ENCODE measurements at places on chromosomes 3 and 15.

DNA sequence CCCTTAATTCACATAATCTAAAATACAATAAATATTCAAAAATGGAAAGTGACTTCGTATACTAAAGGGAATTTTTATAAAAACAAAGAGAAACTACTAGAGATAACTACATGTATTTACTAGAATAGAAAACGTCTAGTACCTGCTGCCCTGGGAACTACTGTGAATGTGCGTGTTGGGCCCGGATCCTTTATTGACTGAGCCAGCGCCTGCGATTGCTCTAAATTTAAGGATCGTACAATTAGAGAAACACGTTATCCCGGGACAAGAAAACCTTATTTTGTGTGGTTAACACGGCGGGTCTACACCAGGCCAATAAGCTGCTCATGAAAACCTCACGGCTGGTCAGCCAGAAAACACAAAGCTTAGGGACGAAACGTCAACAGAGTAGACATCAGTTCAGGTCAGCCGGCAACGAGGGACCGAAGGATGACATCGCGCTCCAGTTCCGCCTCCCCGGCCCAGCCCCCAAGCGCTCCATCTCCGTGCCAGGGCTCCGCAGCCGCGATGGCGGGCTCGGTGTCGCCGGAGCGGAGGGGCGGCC, 555 bp downstream of the TM2D3 start:
- DNase-seq, result no peak

DNA sequence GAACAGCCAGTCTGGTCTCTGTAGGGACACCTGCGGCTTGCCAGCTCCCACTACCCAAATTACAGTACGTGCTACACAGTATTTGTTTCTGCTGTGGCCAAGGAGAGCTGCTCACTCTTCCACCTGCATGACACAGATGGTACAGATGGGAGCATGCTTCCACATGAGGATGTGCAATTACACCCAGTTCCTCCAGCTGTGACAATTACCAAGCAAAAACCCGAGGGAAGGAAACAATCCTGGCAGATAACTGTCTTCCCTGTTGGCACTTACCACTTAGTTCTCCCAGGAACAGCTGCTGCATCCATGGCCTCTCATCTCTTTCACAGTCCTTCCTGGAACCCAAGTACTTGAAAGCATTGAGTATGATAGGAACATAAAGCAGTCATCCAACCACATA, 34.4 kb downstream of the DET1 start:
- no peak for DNase-seq

DNA sequence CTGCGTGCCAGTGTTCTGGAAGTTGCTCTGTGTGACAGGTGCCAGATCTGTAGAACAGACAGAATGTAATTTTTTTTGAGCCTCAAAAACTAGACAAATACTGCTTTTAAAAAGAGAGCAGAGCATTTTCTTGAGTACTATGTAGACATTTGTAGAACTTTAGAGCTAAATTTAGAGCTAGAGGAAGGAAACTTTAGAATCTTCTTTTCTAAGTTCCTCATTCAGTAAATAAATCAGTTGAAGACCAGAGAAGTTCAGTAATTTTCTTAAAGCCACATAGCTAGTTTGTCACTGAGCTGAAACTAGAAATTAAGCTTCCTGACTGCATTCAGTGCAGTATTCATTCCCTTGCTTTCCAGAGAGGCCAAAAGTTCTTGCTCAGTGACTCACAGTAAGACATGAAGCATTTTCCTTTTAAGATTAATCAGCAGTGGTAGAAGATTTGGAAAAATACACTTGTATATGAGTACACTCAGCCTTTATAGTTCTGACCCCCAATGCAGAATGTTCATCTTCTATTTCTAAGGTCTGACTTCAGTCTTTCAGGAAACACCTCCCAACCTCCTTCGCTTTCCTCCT, 83.6 kb upstream of the TSEN2 start:
- DNase-seq, result no peak

DNA sequence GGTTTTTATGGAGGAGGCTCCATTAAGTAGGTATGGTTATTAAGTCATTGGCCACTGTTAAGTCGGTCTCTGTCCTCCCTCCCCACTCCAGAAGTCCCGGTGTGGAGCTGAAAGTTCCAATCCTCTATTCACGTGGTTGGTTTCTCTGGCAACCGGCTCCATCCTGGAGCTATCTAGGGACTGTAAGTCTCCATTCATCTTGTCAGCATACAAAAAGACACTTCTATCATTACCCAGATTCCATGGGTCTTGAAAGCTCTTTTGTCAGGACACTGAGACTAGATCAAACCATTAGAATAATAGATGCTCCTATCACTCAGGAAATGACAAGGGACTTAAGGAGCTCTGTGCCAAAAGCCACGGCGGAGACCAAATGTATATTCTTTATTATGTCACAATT, 110.3 kb downstream of the PIK3CB start:
- DNase-seq, result no peak

DNA sequence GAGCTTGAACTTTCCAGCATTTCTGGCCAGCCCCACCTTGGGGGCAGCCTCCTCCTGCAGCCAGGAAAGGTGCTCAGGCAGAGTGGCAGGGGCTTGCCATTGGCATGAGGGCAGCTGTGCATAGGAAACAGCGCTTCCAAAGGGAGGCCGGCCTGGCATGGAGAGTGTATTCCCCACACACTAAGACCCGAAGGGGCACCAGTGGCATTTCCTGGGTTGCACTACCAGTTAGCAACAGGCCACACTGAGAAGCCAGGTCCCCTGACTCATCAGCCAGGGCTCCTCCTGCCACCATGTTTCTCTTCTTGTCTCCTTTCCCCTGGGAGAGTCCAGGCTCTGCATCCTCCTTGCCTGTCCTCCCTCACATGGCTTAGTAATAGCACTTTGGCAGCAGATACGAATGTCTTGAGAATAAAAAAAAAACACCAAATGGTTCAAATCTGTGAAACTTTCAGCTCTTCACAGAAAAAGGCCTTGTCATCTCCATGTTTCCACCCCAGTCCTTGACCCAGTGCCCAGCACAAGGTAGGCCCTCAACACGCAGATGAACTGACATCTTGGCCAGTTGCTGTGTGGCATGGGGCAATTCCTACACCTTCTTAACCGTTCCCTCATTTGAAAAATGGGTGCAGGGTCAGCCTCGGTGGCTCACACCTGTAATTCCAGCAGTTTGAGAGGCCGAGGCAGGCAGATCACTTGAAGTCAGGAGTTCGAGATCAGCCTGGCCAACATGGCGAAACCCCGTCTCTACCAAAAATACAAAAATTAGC, 180.4 kb downstream of the SMAD6 start:
- no peak for DNase-seq

DNA sequence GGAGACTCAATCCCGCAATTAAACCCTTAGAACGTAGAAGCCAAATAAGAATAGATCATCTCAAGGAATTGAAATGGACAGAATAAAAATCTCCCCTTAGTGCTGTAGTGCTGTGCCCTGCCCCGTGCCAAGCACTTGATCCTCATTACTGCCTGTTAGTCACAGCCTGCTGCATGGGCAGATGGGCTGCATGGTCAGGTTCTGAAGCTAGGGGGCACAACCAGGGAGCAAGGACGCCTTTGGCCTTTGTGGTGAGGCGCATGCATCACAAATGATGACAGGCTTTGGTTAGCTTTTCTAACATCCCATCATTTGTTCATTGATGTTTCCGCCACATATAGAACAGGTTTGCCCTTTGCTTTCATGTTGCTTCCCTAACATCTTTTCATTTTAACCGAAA, 336.3 kb upstream of the ADAMTS9 start:
- no peak for DNase-seq

DNA sequence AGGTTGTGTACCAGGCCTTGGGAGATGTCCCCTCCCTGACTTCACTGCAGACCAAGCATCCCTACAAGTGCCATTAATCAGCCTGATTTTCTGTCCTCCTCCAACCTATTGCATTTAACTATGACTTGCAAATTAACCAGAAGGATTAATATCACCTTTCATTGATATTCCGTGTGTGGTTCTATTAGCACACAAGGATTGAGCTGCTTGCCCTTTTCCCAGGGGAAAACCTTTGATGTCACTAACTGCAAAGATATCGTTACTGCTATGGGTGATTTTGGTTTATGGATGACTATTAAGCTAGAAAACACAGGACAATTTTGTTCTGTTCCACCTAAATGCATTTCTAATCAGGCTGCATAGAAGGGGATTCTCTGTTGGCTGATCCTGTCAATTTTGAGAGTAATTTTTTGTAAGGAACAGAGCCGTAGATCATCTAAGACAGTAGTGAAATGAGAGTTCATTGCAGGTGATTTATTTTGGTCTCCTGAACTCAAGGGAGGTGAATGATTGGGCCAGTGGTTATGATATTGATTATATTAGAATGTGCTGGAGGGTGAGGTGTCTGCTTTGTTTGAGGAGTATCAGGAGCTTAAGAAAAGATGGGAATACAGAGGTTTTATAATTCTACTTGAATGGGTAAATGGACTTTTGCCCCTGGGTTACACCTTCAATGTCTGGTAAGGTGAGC, 177.5 kb upstream of the SNTN start:
- DNase-seq, result no peak

DNA sequence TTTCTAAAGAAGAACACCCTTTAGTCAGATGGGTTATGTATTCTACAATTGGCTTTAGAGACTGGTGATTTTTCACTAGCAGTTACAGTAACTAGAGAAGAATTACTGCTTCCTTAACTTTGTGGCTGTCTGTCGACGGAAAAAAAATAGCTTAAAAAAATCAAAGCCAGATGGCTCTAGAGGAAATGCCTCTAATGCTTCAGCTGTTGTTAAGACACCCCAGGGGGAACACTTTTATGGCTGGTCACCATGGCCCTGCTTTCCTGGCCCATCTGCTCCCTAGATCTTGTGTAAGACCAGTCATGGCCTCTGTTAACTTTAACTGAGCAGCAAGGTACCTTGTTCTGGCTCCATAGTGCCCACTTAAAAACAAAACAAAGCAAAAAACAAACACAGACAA, 198.6 kb upstream of the PLSCR5 start:
- no peak for DNase-seq

All from germinal center (tissue), 1 donor.